ENCODE measurements at places on chromosomes 7 and 10.

GRCh38 chr10:103888113-103888841 is 29.7 kb downstream of the STN1 start:
- DNase-seq, result no peak

- no peak for DNase-seq
Measured at GRCh38 chr10:52111101-52111891, 202.8 kb upstream of the DKK1 start.

GRCh38 chr10:100528921-100529474 is 673 bp downstream of the NDUFB8 start:
- DNase-seq, result no peak

DNA sequence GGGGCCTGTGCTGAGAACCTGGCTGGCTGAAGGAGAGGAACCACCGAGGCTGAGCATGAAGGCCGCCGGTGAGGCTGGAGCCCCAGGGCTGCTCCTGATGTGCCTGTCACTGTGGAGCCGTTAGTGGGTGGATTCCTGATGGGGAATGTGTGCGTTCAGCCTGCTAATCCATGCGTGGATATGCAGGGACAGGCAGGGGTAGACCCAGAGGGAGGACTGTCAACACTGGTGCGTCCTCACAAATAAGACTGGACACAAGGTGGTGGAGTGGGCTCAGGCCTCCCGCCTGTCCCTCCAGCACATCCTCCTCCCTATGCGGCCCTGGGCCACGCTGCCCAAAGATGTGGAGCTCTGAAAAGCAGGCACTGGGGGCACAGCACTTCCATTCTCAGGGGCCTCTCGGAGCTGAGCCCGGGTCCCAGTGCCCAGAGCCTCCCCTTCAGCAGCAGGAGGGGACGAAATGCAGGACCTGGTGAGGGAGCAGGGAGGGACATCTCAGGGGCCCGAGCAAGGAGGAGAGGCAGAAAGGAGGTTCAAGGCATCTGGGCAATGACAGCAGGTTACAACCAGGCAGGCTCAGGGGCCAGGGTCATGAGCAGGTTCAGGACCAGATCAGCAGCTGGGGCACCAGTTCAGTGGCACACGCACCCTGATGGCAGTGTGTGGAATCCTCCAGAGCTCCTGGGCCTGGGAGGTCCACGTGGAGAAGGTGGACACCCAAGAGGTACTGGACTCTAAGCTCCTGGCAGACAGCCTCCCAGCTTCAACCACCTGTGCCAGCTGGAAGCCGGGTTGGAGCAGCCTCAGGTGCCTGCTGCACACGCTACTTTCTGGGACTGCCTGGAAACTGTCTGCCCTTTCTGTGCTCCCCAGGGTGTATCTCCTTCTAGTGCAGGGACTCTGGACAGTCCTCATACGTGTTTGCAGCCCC is 33.5 kb upstream of the ANTXRL start:
- DNase-seq, result no peak

DNA sequence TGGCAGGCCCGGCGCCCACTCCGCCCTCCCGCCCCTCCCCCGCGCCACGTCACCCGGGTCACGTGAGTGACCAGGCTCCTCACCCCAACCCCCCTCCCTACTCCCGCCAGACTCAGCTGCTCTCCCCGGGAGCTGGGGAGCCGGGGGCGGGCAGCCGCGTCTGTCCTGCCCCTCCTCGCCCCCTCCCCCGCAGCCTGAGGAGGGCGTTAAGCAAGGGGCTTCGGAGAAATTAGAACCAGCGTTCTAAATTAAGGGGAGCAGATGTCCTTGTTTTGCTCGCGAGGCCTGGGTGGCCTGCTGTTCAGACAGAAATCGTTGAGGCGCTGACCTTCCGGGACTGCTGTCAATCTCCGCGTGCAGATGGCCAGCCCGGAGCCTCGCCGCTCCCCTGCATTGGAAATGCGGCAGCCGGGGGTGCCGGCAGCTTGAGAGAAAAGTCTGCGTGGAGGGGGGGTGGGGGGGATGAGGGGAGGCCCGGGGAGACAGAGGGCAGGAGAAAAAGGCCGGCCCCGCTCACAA is 102.2 kb upstream of the ZNF438 start:
- DNase-seq, result peak; percentile 48

GRCh38 chr7:113267885-113268284 is 149.5 kb upstream of the SMIM30 start:
- no peak for DNase-seq

DNA sequence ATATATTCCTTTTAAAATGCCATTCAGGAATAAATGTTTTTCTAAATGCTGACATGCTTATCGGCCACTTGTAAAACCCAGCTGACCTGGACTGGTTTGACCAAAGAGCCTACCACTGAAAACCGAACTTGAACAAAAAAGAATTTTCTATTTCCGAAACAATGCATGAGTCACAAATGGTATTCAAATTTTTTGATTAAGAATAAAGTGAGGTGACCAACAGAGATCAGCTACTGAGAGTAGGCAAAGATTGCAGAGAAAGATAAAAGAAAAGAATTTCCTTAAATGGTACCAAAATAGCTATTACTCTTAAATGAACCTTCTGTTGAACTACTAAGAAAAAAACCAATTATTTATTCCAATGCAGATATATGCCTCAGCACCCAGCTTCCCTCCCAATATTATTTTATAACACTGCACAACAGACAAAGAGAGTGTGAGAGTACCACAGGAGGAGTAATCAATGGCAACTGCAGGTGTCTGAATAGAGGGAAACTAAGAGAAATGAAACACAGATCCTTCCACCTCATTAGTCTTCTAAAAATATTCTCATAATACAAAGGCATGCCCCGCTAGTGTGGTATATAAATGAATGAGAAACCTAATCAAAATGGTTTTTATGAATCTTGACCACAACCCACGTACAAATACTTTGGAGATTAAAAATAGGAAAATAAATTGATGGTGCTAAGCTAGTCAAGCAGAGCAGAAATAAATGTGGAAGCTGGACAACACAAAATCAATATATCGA is 20.1 kb downstream of the OSBPL3 start:
- DNase-seq, result no peak

DNA sequence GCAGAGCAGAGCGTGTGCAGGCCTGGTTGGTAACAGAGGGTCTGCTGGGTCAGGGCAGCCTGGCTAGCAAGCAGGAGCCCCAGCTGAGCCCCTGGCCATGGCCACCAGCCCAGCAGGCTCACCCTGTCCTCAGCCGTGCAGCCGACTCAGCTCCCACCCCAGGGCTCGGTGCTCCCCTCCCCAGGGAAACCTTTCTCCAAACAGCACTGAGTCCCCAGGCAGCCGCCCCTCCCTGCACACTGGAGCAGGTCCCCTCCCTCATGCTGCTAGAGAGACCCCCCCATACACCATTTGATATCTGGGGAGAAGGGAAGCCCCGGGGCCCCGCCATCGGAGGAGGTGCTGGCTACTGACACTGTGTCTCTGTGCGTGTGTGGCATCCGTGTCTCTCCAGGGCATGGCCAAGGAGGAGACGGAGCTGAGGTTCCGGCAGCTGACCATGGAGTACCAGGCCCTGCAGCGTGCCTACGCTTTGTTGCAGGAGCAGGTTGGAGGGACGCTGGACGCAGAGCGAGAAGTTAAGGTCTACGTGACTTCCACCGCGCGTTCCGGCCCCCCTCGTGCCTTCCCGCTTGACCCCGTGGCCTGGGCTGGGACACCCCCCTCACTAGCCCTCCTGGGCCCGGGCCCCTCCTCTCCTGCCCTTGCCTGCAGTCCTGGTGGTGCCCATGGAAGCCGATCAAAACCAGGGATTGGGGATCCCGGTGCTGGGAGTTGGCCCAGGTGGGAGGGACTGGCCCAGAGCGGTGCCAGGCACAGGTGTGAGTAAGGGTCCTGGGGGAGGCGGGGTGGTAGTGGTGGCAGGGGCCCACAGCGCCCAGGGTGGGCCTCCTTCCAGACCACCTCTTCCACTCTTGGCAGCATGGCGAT is 45.0 kb upstream of the DPYSL4 start:
- DNase-seq, result no peak

- no peak for DNase-seq
Measured at GRCh38 chr10:17607060-17607459, 10.1 kb downstream of the HACD1 start.

DNA sequence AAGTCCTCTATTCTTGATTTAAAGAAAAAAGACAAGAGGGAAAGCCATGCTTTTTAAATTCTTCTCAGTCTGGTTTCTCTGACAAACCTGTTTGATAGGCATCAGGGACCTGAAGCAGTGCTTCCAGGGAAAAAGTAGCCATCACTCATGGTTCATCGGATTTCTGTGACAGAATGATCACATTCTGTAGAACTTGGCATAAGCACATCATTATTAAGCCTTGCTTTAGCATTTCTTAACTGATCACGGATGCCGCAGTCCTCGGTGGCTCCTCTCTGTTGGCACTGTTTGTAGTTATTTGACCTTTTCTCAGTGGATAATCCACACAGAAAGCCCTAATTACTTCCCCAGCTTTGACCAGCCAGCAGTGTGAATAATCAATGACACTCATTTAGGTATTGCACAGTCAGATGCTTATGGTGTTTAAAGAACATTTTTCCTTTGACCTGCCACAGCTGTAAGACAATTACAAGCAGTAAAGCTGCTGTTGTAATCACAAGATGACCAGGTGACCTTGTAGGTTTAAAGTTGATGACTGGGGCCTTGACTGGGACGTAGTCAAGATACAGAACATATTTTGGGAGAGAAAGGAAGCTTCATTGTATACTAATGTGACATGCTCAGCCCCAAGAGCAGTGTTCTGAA is 64.4 kb upstream of the SKAP2 start:
- no peak for DNase-seq

GRCh38 chr7:30225863-30226613 is 58.4 kb upstream of the ZNRF2 start:
- DNase-seq, result no peak

GRCh38 chr10:69498711-69499471 is 47.6 kb downstream of the TSPAN15 start:
- no peak for DNase-seq

DNA sequence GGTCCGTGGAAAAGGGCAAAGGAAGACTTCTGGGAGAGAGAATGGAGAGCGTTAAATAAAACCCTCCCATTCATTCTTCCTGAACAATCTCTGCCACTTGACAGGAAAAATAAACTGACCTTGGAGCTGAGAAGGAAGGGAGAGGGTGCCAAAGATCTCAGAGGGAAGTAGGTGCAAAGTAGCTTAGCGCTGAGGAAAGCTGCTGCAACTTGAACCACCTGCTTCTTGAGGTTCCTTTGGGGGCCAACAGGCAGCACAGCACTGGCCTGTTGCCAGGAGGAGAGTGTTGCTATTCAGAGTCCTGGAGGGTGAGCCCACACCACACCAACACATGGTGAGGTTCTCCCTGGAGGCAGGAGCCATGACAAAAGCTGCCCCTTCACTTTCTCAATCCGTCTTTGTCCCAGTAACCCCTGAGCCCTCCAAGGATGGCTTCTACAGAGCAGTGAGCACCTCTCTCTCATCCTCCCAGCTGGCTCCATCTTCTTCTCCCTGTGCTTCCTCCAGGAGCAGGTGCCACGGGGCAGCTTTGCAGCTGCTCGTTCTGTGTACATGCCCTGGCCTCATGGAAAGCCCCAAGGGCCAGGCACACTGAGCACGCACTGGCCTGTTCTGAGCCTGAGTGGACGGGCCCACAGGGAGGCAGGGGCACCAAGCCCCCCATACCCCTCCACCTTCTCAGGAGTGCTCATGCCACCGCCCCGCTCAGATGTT is 101.3 kb downstream of the STRA8 start:
- no peak for DNase-seq

DNA sequence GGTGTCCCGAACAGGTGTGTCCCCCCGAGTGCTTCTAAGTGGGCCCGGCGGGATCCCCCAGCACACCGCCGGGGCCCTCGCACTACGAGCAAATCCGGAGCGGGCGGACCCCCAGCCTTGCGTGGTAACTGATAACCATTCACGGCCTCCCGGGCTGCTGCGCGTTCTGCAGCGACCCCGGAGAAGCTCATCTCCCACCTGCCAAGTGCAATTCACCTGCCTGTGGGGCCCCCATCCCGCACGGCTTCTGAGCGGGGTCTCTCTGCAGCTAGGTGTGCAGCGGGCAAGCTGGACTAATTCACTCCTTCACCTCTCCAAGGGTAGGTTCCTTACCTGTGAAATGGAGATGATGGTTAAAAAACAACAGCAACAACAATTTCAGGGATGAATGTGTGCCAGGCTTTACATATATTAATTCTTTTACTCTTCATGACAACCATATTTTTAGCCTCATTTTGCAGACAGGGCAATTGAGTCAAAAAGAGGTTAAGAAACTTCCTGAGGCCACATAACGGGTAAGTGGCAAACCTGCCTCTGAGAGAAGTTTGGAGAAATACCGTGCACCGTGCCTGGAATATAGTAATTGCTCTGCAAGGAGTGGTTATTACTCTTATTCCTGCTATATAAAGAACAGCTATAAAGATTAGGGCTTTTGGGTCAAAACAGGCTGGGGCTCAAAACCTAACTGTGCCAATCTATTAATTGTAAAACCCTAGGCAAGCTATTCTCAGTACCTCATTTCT is 652 bp upstream of the PODXL start:
- DNase-seq, result no peak

- DNase-seq, result no peak
Measured at GRCh38 chr10:21265622-21266021, 259.9 kb downstream of the SKIDA1 start.
